ENCODE measurements at places on chromosomes 7 and 10.

DNA sequence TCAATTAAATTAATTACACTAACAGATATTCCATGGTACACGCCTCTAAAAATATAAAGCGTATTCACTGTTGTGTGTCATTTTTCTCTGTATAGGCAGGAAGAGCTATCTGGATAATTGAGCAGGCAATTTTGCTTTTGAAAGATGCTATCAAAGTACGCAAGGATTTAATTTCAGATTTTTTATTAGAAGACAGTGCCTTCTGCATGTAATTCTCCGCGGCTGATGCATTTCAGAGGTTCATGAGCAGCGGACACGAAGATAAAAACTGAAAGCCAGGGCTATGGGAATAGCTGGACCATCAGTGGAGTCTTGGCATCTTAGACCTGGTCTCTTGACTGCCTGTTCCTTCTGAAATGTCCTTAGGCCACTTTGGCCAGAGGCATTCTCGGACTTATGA, 35.7 kb upstream of the SDK1 start:
- no peak for DNase-seq

- no peak for DNase-seq
Observed at GRCh38 chr10:18254692-18255091, 114.5 kb downstream of the CACNB2 start.

- no peak for DNase-seq
Observed at GRCh38 chr7:159105066-159105780, 39.4 kb downstream of the VIPR2 start.

DNA sequence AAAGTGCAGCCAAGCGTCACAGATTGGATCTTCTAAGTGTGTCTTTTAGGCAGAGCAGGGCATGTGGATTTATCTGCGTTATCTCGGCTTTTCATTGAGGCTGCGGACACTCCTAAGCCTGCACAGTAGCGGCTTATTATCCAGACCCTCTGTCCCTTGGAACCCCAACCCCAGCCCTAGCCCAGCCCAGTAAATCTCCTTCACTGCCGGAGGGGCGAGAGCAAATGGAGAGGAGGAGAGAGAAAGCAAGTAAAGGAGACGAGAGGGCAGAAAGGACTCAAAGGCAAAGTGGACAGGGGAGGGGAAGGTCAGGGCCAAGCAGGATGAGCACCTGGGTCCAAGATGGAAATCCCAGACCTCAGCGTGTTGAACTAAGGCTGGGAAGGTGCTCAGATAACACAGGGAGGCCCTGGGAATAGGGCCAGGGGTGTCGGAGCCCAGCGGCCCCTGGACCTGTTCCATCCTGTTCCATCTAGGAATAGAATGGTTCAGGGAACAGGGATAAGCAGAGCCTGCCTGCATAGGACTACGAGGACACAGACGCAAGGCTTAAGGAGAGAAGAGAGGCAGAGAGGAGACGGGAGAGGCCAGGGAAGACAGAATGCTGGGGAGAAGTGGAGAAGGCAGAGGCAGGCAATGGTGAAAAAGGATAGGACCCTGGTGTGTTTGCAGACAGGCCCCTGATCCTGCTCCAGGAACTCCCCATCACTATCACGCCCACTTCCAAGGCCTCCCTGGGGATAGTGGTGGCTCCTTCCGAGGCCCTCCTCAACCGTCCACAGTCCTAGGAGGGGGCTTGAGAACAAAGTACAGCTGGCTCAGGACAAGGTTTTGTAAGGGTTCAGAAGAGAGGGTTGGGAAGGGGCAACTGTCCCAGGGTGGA, 99.6 kb downstream of the CHST15 start:
- no peak for DNase-seq

- DNase-seq: no peak
Observed at GRCh38 chr7:141992156-141992555, 3.5 kb upstream of the MGAM start.

GRCh38 chr7:2613931-2614600, 17.7 kb upstream of the TTYH3 start:
- no peak for DNase-seq

GRCh38 chr10:121324678-121325213, 273.5 kb downstream of the FGFR2 start:
- DNase-seq: no peak

GRCh38 chr7:32266932-32267475, 196.8 kb upstream of the PDE1C start:
- no peak for DNase-seq

- no peak for DNase-seq
Observed at GRCh38 chr7:57375783-57376182, 74.2 kb upstream of the ZNF716 start.

- no peak for DNase-seq
Observed at GRCh38 chr7:16838386-16838785, 33.6 kb upstream of the AGR2 start.

DNA sequence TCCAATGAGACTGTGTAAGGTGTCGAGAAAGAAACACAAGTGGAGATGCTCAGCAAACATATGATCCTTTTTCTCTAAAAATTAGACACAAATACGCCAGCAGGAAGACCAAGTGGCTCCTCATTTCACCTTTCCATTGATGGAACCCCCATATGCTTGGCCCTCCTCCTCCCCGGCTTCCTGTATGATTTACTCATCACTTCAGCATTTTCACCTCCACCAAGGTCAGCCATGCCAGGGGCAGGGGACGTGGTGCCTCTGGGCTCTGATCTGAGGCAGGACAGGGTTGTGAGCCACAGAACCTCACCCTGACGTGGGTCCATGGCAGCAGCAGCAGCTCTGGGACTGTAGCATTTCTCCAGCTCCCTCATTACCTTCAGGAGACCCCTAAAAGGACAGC, 116.8 kb upstream of the PFKP start:
- no peak for DNase-seq

- DNase-seq: no peak
Observed at GRCh38 chr10:90018819-90019218, 317.4 kb downstream of the KIF20B start.

- no peak for DNase-seq
Observed at GRCh38 chr10:1643161-1643907, 94.0 kb downstream of the ADARB2 start.

- DNase-seq: no peak
Observed at GRCh38 chr7:132430041-132430855, 146.0 kb downstream of the PLXNA4 start.

- no peak for DNase-seq
Observed at GRCh38 chr10:90051053-90051452, 349.7 kb downstream of the KIF20B start.

- DNase-seq: no peak
Observed at GRCh38 chr10:131961047-131961776, 20.5 kb downstream of the BNIP3 start.

GRCh38 chr10:69655868-69656555, 26.0 kb downstream of the FAM241B start:
- DNase-seq: no peak

DNA sequence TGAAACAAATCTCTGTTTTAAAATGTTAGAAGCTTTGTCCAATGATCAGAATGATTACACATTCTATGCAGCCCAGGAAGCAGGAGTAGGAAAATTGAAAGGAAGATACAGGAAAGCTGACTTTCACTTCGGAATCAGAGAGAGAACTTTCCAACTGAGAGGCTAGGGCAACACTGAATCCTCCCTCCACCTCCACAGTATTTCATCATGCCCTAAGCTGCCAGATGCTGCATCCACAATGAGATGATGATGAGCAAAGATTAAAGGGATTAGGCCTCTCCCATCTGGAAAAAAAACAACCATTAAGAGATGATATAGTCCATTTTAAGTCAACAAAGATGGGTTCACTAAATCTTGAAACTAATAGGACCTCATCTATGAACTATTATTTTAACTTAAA, 215.6 kb downstream of the GPR37 start:
- DNase-seq: no peak

DNA sequence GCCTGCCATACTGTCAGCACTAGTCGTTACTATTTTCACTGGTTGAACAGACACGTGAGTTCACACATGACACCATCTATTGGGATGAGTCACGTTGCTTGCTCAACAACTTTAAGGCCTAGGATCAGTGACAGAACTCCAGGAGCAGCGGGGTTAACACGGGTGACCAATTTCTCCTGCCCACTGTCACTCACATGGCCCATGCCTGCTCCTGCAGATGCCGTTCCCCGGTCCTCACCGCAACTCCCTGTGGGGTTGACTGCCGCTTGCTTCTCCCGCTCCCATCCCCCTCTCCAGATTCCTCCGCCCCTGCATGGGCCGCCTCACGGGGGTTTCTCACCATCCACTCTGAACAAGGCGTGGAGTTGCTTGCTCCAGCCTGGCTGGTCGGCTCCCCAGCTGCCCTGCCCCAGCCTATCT, 128.2 kb downstream of the TAX1BP1 start:
- no peak for DNase-seq

DNA sequence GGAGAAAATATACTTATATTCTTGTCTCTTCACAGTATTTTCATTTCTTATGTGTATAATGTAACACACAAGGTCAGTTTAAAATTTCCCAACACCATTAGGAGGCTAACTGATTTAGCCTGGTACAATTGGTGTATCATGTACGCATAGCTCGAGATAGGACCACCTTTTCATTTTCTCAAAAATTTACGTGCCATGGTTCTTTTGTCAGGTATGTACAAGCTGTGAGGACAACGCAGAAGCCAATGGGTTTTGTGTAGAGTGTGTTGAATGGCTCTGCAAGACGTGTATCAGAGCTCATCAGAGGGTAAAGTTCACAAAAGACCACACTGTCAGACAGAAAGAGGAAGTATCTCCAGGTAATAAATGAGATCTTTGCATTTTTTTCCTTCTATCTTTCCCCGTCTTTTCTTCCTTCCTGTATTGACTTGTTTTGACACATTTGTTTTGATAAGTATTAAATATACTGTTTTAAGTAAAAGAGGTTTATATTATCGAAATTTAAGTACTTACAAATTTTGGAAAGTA, 55.0 kb downstream of the TRIM24 start:
- no peak for DNase-seq
